ENCODE measurements at places on chromosomes 2 and 18.

DNA sequence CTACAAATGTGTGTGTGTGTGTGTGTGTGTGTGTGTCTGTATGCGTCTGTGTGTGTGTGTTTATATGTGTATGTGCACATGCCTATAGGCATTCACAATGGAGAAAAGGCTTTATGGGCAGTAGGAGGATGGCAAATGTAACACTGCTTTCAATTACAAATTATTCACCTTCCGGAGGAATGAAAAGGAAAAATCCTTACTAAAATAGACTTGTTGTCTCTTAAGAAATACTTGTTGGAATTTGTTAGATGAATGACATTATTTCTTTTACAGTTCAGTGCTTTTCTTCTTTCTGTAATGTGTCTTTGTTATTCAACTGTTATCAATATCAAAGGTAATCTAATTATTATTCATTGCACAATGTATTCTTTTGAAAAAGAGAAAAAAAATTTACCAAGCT, 874.3 kb downstream of the ERBB4 start:
- DNase-seq: no peak

- DNase-seq: no peak
Observed at GRCh38 chr2:31031132-31031706, 107.0 kb downstream of the GALNT14 start.

DNA sequence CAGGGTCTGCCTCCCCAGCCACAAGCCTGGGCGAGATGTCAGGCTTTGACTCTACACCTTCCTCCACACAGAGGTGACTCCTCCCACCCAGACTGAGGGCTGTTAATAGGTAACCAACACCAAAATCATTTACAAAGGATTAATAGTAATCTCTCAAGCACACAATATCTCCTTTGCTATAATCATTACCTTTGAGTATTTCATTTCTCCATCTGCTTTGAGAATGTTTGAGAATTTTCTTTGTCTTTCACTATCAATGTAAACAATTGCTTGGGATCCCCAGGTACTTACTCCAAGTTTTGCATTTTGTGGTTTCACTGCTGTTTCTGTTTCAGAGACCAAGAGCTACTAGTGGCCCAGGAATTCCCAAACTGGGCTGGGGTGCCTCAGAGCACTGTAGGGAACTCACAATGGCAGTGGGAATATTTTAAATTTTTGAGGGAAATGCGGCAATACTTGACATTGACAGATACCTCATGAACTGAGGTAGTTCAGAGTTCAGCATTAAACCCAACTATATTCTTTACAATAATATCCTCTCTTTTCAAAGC, 166.4 kb upstream of the MGAT5 start:
- DNase-seq: no peak

GRCh38 chr18:36350251-36350651, 52.7 kb downstream of the FHOD3 start:
- no peak for DNase-seq

DNA sequence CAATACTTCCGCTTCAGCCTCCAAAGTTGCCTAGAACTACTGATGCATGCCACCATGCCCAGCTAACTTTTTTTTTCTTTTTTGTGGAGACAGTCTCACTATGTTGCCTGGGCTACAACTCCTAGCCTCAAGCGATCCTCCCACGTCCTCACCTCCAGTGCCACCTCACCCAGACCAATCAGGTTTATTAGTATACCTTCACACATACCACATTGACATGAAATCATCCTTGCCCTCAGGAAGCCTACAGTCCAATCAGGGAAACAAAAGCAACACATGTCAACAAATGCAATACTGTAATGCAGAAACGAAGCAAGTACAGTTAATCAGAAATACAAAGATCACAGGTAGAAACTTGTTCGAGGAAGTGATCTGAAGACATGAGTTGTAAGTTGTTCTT, 4.0 kb downstream of the TRIP12 start:
- DNase-seq: no peak

GRCh38 chr2:237113026-237113795, 27.5 kb downstream of the COPS8 start:
- no peak for DNase-seq

DNA sequence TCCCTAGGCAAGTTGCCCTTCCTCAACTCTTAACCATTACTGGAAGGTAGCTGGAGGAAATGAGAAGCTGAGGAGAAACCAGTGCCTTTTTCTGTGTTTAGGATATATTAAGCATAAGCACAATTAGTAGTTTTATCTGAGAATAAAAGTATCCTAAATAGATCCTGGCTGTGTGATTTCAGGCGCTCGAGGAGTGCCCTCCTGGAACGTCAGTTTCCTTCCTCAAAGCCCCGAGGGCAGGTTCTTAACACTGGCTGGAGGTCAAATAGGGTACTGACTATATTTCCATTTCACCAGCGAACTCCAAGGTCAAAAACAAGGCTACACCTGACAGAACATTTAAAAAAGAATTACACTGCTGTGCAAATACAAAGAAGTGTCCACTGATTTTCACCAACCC, 1.5 kb upstream of the STON1 start:
- DNase-seq: no peak

GRCh38 chr2:28129955-28130695, 239.6 kb downstream of the BABAM2 start:
- DNase-seq: no peak

- DNase-seq: no peak
Observed at GRCh38 chr18:51361130-51361860, 163.8 kb upstream of the MEX3C start.

Data from HEK293T (cell line).